ENCODE measurements at places on chromosomes 5 and 9.
A peak's percentile ranks its signal among the peaks of the same experiment; 100 is the strongest.

GRCh38 chr9:115018547-115019435 lies 88.4 kb upstream of the TNFSF8 start:
- no peak for DNase-seq

DNA sequence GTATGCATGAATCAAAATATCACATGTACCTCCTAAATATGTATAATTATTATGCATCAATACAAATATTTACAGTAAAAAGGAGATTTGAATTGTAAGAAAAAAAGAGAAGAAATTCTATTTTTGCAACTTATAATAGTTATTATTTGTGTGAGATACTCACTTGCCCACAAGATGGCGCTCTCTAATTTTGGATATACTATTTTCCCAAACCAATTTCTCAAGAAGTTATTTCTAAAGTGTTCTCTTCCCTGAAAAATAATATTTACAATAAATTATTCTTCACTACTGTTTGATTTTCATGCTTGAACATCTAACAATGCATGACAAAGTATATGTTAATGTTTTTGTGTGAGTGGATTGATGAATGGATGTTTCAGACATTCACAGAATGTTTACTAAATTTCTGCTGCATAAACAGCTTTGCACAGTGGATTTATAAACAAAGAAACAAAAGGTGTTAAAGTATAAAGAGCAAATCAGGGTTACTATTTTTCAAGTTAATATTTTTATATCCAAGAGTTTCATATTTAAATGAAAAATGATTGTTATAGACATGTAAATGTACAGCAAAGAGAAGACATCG lies 503.4 kb downstream of the PDE4D start:
- peak; percentile 51 for DNase-seq

DNA sequence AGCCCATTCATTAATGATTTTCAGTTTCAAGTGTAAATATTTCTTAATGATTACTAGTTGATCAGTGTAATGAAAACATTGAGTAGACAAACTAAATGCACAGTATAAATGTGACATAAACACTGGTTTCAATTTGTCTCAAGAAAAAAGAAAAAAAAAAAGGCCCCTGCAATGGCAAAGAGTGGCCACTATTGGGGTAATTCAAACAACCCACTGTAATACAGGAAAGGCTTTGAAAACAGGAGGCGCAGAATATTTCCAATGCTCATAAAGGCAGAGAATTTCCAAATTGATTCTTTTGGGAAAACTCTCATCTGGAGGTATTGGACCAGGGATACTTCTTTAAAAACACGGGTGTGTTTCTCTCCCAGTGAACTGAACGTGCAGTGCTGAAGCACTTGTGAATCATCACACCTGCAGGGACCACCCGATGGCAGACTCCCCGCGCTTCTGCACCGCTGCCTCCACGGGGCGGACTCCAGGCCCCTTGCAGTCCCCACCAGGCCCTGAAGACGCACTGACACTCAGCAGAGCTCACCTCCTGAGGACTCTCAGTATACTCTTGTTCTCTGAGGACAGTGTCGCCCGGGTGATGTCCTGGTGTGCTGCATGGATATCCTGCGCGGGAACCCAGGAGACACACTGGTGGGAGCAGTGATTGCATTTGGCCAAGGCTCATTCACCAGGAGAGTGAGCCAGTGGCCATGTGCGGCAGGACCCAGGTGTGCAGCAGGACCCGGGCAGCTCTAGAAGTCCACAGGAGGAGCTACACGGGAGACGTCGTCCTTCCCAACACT lies 227.6 kb upstream of the IRX4 start:
- no peak for DNase-seq

GRCh38 chr9:131575946-131576853 lies 30.9 kb downstream of the PRRT1B start:
- no peak for DNase-seq

- no peak for DNase-seq
Measured at GRCh38 chr5:45695804-45696156, 400 bp downstream of the HCN1 start.

DNA sequence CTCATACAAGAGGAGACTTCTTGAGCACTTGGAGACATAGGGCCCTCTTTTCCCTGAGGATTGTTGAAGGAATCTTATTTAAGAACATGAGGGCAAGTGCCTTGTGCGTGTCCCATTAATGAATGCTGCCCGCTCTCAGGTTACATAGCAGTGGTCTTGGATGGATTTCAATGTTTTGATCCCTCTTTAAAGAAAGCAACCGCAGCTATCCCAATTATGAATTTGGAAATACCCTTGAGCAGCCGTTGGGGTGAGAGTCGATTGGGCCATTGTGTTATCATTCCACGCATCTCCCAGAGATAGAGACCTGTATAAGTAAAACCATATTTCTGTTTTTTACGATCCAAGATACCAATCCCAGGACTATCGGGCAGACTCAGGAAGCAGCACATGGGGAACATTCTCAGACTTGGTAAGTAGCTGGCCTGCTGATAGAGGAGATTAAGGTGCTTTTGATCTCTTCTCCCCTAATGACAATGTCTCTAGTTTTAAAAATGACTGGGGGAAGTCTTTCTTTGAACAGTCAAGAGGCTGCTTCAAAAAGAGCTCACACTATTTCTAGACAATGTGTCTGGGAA lies 145.3 kb downstream of the MACROH2A1 start:
- DNase-seq, result no peak

DNA sequence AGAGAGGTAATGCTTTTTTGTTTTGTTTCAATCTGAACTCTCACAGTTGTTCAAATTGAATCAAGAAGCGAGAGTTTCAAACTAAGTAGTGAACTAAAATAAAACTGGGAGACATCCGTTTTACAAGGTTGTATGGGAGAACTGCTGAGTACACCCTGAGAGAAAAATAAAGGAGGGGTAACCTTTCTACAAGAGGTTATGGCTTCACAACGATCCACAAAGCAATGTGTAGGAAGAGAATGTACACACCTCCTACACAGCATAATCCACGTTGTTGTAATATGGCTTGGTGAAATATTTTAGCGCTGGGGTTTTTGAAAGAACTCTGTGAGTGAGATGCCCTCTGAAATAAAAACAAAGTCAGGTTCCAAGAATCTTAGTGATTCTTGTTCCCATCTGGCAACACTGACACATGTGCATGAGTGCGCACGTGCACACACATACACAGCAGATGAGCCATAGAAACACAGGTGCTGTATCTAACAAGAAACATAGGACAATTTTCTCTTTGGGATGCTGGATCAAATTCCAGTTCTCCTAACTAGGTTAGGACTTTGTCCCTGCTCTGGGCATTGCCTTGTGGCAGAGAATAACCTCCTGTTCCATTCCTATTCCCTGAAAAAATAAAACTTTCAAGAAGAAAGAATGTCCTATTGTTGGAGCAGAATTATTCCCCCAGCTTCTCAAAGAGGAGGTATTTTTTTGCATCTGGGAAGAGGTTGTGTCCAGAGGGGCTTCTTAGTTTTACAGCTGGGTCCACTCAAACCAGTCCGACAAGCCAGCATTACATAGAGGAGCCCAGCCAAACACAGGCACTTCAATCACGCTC lies 94.5 kb upstream of the EFNA5 start:
- no peak for DNase-seq

- DNase-seq, result no peak
Measured at GRCh38 chr5:148585988-148586387, 68.3 kb downstream of the HTR4 start.

DNA sequence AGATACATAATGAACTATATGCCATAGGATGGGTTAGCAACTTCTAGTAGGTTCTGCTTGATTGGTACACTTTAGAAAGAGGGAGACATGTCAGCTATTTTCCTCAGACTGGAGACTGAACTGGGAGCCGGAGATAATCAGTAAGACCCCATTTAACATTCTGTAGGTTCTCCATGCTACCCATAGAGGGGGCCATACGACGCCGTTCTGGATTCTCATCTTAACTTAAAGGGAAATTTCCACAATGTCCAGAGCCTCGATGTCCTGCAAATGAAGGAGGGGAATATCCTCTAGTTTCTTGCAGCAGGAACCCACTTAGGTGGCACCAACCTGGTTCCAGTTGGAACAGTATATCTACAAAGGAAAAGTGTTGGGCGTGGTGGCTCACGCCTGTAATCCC lies 22.3 kb upstream of the NPM1 start:
- no peak for DNase-seq

DNA sequence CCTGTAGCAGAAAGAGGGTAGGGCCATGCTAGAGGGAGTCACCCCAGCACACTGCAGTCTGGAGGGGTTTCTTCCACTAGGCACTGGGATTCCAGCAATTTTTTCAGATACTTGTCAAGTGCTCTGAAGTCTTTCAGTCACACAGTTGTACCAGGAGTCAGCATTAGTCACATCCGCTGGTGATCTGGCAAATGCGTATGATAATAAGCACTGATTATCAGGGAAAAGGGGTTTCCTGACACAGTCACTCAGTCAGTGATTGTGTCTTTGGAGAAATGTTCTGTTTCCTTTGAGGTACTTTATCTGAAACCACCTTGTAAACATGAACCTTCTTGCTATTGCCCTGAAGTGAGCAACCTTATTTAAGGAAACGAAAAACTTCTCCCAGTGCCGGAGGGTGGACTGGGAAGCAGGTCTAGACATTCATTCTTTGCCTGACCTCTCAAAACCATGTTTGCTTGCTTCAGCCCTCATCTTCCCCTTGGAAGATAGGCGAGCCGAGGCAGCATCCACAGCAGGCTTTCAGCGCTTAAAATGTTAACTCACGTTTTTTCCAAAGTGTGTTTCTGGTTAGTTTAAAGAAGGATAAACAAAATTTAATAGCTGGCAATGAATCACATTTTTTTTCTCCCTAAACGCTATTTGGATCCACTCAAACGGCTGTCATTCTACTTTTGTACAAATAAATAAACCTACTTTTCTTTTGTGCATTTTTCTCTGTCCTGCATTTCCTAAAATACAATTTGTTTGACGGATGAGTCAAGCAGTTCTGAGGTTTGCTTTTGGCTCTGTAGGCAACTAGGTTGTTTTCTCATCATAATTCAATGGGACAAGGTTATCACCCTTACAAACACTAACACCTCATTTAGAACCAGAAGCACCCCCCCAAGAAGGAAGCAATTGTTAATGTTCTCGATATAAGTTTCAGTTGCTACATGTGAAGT lies 77.7 kb downstream of the FOXD1 start:
- DNase-seq, result no peak

DNA sequence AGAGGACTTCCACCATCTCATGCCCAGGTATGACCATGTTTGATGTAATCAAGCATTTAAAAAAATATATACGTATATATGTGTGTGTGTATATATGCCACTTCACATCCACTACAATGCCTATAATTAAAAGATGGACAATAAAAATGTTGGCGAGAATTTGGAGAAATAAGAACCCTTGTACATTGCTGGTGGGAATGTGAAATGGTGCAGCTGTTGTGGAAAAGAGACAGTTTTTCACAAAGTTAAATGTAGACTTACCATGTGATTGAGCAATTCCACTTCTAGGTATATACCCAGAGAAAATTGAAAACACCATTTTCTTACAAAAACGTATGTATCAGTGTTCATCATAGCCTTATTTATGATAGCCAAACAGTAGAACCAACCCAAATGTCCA lies 229.2 kb upstream of the WWC1 start:
- no peak for DNase-seq

- DNase-seq, result no peak
Measured at GRCh38 chr5:39674209-39675082, 249.7 kb upstream of the DAB2 start.

DNA sequence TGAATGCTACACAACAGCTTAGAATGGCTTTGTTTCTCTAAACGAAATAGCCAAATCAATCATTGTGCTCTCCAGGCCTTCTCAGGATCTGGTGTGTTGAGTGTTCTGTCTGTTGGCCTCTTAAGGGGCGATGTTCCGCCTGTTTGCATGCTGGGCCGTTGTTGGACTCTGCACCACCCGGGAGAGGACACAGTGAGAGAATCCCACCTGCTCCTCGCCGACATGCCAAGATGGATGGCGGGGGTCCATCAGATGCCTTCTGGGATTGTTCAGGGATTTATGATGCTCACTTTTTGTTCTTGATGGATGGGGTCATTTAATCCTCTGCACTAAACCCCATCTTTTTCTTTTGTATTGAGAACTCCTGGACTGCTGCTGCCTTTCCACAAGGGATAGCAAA lies 159.9 kb downstream of the NTRK2 start:
- DNase-seq, result no peak

- DNase-seq, result no peak
Measured at GRCh38 chr5:88674356-88675167, 208.4 kb downstream of the MEF2C start.

DNA sequence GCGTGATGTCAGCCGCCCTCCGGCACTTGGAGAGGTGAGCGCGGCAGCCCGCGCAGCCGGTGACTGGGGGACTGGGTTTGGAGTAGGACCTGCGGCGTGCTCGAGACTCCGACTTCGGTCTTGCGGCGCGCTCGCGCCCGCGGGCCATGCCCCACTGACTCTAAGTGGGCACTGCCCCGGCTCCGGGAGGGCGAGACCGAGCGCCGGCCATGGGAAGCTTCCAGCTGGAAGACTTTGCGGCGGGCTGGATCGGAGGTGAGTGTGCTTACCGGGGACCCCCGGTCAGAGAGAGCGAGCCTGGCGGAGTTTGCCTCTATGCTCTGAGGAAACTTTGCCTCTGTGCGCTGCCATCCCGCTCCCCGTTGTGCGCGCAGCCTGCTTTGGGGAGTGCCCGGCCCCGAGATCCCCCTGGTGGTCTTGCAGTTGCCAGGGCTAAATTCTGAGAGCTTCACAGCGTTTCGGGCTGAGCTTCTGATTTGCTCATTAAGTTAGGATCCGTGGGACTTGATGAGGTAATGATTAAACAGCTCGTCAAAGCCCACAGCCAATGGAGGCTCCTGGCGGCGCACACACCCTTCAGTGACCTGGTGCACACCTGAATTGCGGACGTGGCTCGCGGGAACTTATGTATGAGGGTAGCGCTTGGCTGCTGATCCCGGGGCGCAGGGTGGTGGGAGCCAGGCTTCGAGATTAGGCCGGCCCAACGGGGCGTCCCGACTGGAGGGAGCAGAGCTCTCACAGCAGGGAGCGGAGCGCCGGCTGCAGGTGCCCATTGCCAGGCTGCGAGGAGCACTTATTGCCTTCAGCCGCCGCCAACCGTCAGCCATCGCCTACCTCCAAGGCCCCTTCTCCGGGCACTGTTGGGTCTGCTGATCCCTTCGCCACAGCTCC lies at the start of gene SLC25A48:
SLC25A48 (plus strand) TSS at position 25 of the 891 bp plus-strand sequence; CDS start at position 210, 185 bp downstream.
- no peak for DNase-seq

DNA sequence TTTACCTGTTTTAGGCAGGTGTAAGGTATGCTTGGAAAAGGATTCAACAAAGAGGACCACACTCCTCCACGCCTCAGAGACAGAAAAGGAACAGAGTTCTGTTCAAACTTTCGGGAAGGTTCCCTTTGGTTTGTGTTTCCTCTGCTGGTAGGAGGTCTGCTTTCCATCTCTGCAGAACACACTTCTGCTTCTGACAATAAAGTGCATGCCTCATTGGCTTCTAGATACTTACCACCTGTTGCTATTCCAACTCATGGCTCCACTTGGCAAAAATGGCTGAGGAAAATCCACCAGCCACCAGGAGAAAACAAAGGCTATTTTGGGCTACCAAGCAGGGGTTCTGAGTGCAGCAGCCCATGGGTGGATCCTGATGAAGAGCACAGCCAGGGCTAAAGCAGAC lies 112.7 kb downstream of the NRG2 start:
- no peak for DNase-seq

DNA sequence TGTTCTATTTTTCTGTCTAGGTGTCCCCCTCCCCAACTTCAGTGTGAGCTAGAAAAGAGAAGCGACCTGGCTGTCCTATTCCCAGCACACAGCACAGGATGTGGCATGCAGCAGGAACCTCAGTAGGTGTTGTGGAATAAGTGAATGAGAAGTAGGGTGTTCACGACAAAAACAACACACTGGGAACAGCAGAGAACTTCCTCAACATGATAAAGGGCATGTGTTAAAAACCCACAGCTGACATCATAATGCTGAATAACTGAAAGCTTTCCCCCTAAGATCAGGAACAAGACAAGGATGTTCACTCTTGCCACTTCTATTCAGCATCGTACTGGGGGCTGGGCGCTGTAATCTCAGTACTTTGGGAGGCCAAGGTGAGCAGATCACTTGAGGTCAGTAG lies 155.6 kb upstream of the ZNF618 start:
- DNase-seq, result no peak

Data from hippocampal formation (tissue), 2 donors.